ENCODE measurements at places on chromosomes 12 and 14. TPM values are rescaled to one million over a fixed set of nuclear protein-coding genes. Genes with fewer than 3 reads are reported as not detected.

Gene HOXC9
- total RNA-seq, result 6.3 TPM

Gene ZFHX2
- total RNA-seq, result 11.0 TPM

Gene CHGA
- total RNA-seq, result 3.0 TPM

Gene CCDC177
- 7.5 TPM for total RNA-seq

Gene P2RX7
- total RNA-seq, result 0.12 TPM

Gene RAD51AP1
- total RNA-seq, result 48.2 TPM

Gene IRAK3
- 0.61 TPM for total RNA-seq

Gene ANO4
- 0.23 TPM for total RNA-seq

Gene RERG
- total RNA-seq, result 0.61 TPM

Gene CACNA1C
- total RNA-seq, result 1.6 TPM

Gene KRT7
- total RNA-seq, result not detected

Gene ASCL1
- 5.1 TPM for total RNA-seq

Gene OTOGL
- total RNA-seq, result 0.12 TPM

Gene ATF7
- total RNA-seq, result 32.5 TPM

Gene POTEM
- total RNA-seq, result not detected

Gene DYRK2
- total RNA-seq, result 47.3 TPM
